Kidney epithelial cell (primary cell): ENCODE measurements at places on chromosomes 2 and 18. TPM values are rescaled to one million over a fixed set of nuclear protein-coding genes. Genes with fewer than 3 reads are reported as not detected.

GPR35 gene
- 0.62 and 1.3 TPM in 2 replicates for total RNA-seq

HOXD4 gene
- total RNA-seq: 5.4 and 13.8 TPM in 2 replicates

NAT8 gene
- not detected in 2 replicates for total RNA-seq

ATL2 gene
- total RNA-seq: 60.0 and 65.8 TPM in 2 replicates

SERPINB4 gene
- not detected in 2 replicates for total RNA-seq

BOK gene
- total RNA-seq: 86.8 and 93.7 TPM in 2 replicates

OR6B3 gene
- total RNA-seq: not detected in 2 replicates

GKN2 gene
- total RNA-seq: not detected in 2 replicates

AGXT gene
- 0.25 TPM in 1 of 2 replicates, not detected in the other for total RNA-seq

KCNE4 gene
- 0.07 and 0.25 TPM in 2 replicates for total RNA-seq

HOXD1 gene
- total RNA-seq: 9.8 and 11.1 TPM in 2 replicates

NFU1 gene
- 25.4 and 28.4 TPM in 2 replicates for total RNA-seq

AFF3 gene
- 13.9 and 16.0 TPM in 2 replicates for total RNA-seq

TCF7L1 gene
- total RNA-seq: 2.6 and 4.3 TPM in 2 replicates

PLEK gene
- not detected in 2 replicates for total RNA-seq

CCL20 gene
- total RNA-seq: 0.68 and 1.0 TPM in 2 replicates

CCDC85A gene
- total RNA-seq: 0.27 and 0.29 TPM in 2 replicates

REG1B gene
- total RNA-seq: not detected in 2 replicates

CKAP2L gene
- total RNA-seq: 2.5 and 5.6 TPM in 2 replicates

DNA sequence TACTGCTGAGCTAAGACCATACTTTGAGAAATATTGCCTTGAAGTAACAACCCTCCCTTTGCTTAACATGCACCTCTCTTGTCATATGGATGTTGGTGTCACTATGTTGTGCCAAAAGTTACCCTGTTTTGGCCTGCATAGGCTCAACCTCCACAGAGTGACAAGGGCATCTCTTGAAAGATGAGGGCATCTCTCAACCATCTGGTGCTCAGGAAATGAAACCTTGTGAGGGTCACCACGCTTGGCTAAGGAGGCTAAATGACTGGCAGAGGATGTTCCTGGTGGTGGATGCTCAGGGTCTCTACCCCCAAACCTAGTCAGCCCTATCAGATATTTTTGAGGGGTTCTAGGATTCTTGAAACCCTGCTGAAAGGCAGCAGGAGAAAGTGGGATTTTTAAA is 2.3 kb downstream of the LHCGR start:
- DNase-seq: no peak

DNA sequence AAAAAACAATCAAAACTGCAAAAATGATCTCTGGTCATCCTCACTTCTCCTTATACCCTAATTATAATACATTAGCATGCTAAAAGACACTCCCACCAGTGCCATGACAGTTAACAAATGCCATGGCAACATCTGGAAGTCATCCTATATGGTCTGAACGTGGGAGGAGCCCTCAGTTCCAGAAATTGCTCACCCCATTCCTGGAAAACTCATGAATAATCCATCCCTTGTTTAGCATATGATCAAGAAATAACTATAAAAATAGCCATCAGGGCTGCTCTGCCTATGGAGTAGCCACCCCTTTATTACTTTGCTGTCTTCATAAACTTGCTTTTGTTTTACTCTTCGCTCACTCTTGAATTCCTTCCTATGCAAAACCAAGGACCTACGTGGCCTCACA is 5.7 kb upstream of the C2orf80 start:
- DNase-seq: no peak

DNA sequence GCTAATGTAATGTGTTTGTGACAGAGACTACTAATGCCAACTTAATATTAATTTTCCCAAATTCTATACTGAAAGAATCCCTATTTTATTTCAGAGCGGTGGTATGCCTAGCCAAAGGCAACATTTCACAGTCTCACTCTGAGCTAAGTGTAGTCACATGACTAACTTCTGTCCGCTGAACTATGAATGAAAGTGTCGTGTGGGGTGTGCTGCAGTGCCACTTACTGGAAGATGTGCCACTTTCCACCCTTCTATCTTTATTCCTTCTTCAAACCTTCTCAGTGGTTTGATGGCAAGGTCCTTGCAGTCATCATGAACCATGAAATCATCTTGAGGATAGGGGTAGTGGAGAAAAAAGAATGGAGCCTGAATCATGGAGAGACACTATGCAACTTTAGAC is 47.3 kb upstream of the C1D start:
- DNase-seq: no peak

DNA sequence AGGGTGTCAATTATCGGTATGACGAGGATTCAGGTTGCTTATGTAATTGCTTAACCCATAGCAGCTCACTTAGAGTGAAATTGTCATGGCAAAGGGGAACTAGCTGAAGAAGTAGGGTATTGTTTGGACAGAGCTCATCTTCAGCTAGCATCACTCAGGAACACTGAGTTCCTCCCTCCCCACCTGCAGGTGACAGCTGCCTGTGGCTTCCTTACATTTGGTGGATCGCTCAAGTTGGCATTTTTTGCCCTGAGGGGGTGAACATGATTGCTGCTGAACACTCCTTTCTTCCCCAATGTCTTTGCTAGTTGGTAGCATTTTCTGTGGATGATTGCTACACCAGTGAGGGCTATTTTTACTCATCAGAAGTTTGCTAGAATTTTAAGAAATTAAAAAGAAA is 86.7 kb upstream of the THUMPD2 start:
- DNase-seq: no peak

DNA sequence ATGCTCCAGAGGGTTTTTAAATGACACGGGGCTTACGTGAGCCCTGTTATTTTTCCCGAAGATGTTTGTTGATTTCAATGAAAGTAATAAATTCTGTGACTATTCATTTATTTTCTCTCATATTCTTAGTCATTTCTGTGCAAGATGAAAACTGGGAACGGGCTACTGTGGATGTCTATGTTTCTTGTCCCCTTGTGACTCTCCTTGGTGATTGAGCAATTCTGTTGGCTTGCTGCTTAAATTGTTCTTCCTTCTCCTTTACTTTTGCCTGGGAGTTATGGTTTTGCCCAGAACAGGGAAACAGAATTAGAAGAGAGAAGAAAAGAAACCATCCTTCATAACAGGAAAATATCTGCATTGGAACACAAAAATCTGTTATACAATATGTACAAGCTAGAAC is 508.2 kb upstream of the DSEL start:
- DNase-seq: no peak

DNA sequence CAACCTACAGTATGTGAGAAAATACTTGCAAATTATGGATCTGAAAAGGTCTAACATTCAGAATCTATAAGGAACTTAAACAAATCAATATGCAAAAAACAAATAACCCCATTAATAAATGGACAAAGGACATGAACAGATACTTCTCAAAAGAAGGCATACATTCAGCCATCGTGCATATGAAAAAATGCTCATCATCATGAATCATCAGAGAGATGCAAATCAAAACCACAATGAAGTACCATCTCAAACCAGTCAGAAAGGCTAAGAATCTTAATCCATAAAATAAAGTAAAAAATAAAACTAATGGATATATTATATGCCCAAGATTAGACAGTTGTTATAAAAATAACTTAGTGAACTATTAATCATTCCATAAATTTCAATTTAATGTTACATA is 154.0 kb downstream of the CALCRL start:
- DNase-seq: no peak

- no peak for DNase-seq
These were observed 152.0 kb upstream of the PGAP1 start for GRCh38 chr2:197078535-197078934.

- DNase-seq: no peak
These were observed 81.8 kb downstream of the INO80D start for GRCh38 chr2:206004004-206004693.

GRCh38 chr2:129901754-129902415 is 77.6 kb upstream of the RAB6C start:
- no peak for DNase-seq

DNA sequence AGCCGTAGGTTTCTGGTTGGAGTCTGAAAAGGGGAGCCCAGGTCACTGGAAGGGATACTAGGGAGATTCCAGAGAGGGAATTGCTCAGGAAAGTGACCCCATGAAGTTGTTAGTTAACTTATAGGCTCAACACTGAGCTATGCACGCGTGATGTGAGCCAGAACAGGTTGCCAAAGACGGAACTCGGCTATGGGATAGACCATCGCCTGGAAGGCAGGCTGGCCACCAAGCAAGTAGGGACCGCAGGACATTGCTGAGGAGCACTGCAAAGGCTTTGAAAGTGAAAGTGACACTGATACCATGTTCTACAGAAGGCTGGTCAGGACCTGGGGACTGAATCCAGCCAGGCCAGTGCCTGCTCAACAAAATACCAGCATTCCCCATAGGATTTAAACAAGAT is 7.3 kb downstream of the FARP2 start:
- DNase-seq: no peak

DNA sequence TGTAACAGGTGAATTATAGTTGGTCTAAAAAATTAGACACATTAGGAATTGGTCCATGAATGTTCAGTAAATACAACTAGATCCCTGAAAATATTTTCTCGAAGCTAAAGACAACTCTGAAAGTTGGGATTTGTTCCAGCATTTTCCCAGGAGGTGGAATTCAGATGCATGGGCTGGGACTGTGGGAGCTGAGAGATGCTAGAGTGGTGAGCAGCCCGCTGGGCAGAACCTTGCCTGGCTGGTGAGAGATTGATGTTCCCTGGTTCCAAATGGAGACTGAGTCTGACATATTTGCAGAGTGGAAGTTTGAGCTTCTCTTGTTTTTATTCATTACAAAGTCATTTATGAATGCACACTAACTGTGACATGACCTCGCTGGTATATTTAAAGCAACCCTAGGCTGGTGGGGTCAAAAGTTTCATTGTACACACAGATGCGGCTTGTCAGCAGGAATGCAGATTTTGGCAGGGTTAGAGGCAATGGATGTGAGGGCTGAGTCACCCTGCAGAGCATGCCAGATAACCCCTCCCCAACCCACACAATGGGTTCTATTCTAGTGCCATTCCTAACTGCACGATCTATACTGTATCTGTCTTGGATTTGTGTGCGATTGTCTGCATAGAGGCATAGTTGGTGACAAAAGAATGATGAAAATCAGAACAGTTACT is 23.5 kb upstream of the TMEM178A start:
- DNase-seq: no peak

DNA sequence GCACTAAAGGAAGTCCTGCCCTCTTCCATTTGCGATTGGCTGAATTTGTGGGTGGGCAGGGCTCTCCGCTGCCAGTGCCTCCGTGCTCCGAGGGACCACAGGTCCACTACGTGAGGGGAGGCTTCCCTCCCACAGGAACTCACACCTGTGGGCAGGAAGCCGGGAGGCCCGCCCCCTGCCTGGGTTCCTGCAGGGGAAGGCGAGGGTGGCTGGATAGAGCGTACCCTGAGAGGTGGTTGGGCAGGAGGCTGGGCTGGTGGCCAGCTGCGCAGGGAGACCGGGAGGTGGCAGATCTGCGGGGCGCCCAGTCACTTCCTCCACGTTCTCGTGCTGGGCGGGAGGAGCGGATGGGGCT is 47.0 kb upstream of the PTH2R start:
- no peak for DNase-seq

GRCh38 chr2:46000660-46001059 is 296.5 kb upstream of the EPAS1 start:
- DNase-seq: no peak

GRCh38 chr2:28000287-28000686 is 109.8 kb downstream of the BABAM2 start:
- DNase-seq: no peak

DNA sequence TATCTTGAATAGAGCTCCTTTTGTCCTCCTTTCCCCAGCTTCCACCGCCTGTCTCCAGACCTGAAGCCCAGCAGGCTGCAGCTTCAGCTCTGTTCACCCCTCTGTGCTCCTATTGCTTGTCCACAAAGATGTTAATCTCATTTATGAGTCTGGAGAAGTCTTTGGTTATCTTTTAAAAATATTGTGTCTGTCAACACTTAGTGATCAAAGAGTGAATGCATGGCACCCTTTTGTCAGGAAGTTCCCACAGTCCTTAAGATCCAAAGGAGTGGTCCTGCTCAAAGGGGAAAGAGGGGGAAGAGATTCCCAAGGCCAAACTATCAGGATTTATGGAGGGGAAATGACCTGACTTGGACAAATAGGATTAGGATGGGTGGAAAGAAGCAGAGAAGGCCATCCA is 118.9 kb downstream of the ACAA2 start:
- DNase-seq: no peak

GRCh38 chr2:126764686-126765265 is 108.8 kb downstream of the GYPC start:
- DNase-seq: no peak

DNA sequence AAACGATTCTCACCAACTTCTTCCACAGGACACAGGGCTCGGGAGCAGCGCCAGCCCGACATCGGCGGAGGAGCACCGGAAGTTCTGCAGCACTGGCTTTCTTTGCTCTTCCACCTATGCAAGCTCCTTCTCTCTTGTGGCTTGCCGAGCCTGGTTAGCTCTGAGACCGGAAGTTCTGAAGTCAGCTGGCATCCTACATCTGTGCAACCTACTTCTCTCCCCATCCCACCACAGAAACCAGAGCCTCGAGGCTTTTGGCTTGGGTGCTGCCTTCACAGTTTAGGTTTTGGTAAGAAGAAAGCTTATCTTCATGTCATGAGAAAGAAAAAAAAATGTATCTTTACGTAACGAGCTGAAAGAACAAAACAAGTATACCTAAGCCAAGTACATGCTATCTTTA is 111.7 kb downstream of the ANKRD44 start:
- DNase-seq: no peak

GRCh38 chr2:240590681-240591111 is 4.2 kb downstream of the CAPN10 start:
- no peak for DNase-seq

GRCh38 chr2:149490296-149490695 is 97.3 kb downstream of the MMADHC start:
- DNase-seq: no peak

- no peak for DNase-seq
These were observed 761.3 kb downstream of the TSN start for GRCh38 chr2:122516775-122517174.

GRCh38 chr2:149773006-149773405 is 185.4 kb upstream of the MMADHC start:
- no peak for DNase-seq

DNA sequence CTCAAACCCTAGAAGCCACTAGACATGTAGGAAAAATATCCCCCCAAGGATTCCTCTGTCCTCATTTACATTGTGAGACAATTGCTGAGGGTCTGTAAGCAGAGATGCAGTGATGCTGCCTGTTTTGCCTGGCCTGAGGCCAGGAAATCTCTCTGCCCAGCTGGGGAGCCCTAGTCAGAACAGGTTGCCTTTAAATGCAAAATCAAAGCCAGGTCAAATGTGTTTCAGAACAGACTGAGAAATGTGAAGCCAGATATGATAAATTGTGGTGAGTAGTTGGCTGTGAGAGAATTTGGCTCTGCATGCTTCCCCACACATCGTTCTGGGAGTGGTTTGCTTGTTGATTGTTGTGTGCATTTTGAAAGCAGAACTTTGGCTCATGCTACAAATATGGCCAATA is 38.4 kb upstream of the NXPH2 start:
- DNase-seq: no peak

GRCh38 chr2:74982577-74982976 is 24.1 kb downstream of the POLE4 start:
- DNase-seq: no peak

DNA sequence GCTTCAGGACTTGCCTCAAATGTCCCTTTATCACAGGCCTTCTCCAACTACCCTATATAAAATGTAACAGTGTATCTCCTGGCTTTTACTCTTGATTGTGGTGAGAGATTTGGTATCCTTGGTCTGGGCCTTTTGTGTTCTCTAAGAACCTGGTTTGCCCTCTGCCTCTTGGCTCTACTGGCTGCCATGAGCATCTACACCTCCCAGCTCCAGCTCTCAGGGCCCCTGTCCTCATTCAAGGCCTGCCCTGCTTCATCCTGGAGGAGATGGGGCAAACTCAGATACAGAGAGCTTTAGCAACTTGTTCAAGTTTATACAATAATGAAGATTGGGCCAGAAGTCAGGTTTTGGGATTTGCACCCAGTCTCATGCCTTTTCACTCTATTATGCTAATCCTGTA is 45.0 kb downstream of the QPCT start:
- DNase-seq: no peak
